ENCODE measurements at places on chromosomes 5 and 9. TPM values are rescaled to one million over a fixed set of nuclear protein-coding genes. Genes with fewer than 3 reads are reported as not detected.

Gene SPATA31D4
- not detected for total RNA-seq

Gene CAMK2A
- total RNA-seq, result not detected

Gene DELE1
- 50.2 TPM for total RNA-seq

Gene N4BP3
- 5.3 TPM for total RNA-seq

Gene ZCCHC10
- total RNA-seq, result 35.0 TPM

Gene TMEM8B
- 3.0 TPM for total RNA-seq

Gene SH3RF2
- total RNA-seq, result not detected

Gene PCDHGA6
- total RNA-seq, result 0.22 TPM

Gene CCNO
- 0.20 TPM for total RNA-seq

Gene ENTR1
- 55.5 TPM for total RNA-seq

Gene CDKN2B
- 0.09 TPM for total RNA-seq

Gene SLF1
- total RNA-seq, result 14.0 TPM

Gene C9orf50
- total RNA-seq, result not detected

Gene GCNT4
- 1.4 TPM for total RNA-seq

Gene LRRC19
- not detected for total RNA-seq

Gene ADAM19
- total RNA-seq, result 26.8 TPM

Gene TNFSF8
- total RNA-seq, result 72.6 TPM

Gene DND1
- 2.9 TPM for total RNA-seq

Gene TAF11L5
- total RNA-seq, result not detected

Gene ZNF454
- not detected for total RNA-seq

Gene MEIKIN
- 0.53 TPM for total RNA-seq

Gene NSG2
- total RNA-seq, result not detected

Gene EIF4E1B
- total RNA-seq, result not detected

Gene CETN3
- 41.0 TPM for total RNA-seq

Gene PCDHA6
- total RNA-seq, result not detected

Gene ARHGEF39
- 10.7 TPM for total RNA-seq

Gene DTWD2
- 3.7 TPM for total RNA-seq

Gene EQTN
- total RNA-seq, result not detected

Gene RNF208
- 3.3 TPM for total RNA-seq

Gene NEUROG1
- not detected for total RNA-seq

Gene STC2
- 2.4 TPM for total RNA-seq

Gene KCNIP1
- not detected for total RNA-seq

Gene URM1
- total RNA-seq, result 100 TPM

Gene SPINK13
- not detected for total RNA-seq

Gene CTXN3
- not detected for total RNA-seq

Gene ELOVL7
- 0.18 TPM for total RNA-seq

Gene PKD2L2
- total RNA-seq, result not detected

Gene PCDHGC4
- total RNA-seq, result not detected

Gene FGFR4
- total RNA-seq, result 0.42 TPM

Gene MARVELD2
- 0.39 TPM for total RNA-seq

Gene C9orf152
- not detected for total RNA-seq

Gene ZNF782
- total RNA-seq, result 4.2 TPM

Gene DDX4
- not detected for total RNA-seq

Gene PRRT1B
- total RNA-seq, result not detected

Gene PCDHGA12
- 0.09 TPM for total RNA-seq

Gene BAG1
- 83.6 TPM for total RNA-seq

Gene COL27A1
- 1.6 TPM for total RNA-seq

Gene OLFML2A
- total RNA-seq, result not detected

Gene PCDHA9
- not detected for total RNA-seq

Gene SOHLH1
- not detected for total RNA-seq

Gene ZNF618
- 0.55 TPM for total RNA-seq

Gene PCDHAC1
- total RNA-seq, result not detected

Gene MED10
- 66.8 TPM for total RNA-seq

Gene RASGEF1C
- total RNA-seq, result not detected

Gene SLC6A7
- total RNA-seq, result not detected

Gene BARX1
- not detected for total RNA-seq

Measured in CD8-positive, alpha-beta memory T cell (primary cell).